ENCODE measurements at places on chromosomes 6 and 20. TPM values are rescaled to one million over a fixed set of nuclear protein-coding genes. Genes with fewer than 3 reads are reported as not detected.

- peak; percentile 11 for DNase-seq
Observed at GRCh38 chr20:57685146-57685758, 24.6 kb downstream of the PMEPA1 start.

- DNase-seq: no peak
Observed at GRCh38 chr6:112356994-112357393, 9.9 kb downstream of the RFPL4B start.

DNA sequence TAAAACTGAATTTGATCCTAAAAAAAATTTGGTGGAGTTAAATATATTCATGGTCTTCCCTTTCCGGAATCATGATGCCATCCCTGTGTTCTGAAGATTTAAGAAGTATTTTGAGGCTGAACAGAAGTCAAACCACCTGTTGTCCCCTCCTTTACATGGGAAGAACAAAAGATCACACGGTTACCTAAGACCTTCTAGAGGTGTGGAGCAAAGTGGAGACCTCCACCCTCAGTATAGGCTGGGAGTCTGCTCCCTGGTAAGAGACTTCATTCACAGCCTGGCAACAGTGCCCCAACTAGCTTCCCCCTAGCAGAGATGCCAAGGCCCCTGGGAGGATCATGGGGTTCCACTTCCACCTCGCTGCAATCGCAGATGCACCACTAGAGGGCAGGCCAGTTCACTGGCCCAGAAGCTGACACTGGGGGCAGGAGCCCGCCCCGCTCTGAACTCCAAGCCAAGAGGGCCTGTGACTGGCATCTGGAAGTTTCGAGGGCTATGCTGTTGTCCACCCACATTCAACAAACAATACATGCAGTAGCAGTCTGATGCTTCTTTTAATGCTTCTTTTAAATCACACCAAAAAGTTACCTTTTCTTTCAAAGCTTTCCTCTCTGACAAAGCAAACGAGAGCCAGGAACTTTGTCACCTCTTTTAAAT is 19.5 kb upstream of the UBE2J1 start:
- DNase-seq: no peak

DYNLT2 gene
- total RNA-seq: 2.0 TPM

DNA sequence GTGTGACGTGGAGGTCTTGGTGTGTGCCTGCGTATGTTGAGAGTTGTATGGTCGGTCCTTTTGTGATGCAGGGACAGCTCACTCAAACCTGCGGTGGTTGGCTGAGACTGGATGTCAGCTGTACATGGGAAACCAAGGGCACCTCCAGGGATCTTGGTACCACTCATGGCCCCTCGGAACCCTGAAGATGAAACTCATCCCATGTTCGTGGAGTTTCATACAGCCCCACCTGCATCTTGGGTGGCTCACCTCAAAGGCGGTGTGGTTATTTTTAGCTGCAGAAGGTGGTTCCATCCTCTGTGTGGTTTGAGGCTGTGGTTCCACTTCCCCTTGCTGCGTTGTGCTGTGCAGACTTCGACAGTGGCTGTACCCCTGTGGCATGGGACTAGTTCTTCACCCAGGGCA is 52.6 kb upstream of the SLC22A1 start:
- no peak for DNase-seq

DNA sequence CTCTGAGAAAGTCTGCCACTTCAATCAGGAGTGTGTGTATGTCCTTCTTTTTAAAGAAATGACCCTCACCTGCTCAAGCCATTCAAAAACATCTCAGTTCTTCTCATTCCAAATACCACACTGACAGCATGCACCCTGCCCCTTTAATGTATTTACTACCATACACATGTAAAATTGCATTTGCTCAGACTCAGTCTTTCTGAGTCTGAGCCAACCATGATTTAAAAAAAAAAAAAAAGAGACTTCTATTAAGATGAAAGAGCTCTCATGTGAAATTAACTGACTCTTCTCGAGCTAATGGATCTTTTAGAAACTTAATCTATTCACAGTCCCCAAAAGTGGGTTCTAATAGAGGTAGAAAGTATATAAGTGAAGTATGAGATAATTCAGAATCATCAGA is 1.4 kb upstream of the FILIP1 start:
- DNase-seq: no peak

GRCh38 chr6:26284537-26285142 is 80.4 kb upstream of the BTN3A2 start:
- DNase-seq: peak; percentile 81

GATA5 gene
- not detected for total RNA-seq

- DNase-seq: no peak
Observed at GRCh38 chr6:157708933-157709332, 114.1 kb upstream of the SNX9 start.

DNA sequence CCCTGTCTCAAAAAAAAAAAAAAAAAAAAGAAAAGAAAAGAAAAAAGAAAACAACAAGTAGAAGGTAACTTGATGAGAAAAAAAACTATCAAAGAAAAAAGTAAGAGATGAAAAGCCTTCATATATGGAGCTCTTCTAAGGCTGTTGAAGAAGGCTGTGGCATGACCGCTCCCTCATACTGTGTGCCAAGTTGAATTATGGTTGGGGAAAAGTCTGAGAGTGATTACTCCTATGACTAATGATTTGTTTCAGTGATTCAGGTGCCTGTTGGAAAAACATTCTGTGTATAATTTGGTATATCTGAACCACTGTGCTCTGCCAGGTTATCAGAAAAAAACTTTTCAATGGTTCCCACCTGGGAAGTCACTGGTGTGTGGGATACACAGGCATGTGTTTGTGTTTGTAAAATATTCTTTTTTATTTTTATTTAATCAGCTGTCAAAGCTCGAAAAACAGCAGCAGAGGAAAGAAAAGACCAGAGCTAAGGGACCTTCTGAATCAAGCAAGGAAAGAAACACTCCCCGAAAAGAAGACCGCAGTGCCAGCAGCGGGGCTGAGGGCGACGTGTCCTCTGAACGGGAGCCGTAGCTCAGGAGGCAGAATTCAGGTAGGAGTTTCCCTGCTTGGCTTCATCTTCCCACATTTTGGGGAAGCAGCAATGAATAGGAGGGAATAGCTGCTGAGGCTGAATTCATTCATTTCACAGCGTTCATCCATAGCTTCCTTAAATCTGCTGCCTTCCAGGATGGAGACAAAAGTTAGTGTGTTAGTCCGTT is 69.7 kb upstream of the SCP2D1 start:
- no peak for DNase-seq

DNA sequence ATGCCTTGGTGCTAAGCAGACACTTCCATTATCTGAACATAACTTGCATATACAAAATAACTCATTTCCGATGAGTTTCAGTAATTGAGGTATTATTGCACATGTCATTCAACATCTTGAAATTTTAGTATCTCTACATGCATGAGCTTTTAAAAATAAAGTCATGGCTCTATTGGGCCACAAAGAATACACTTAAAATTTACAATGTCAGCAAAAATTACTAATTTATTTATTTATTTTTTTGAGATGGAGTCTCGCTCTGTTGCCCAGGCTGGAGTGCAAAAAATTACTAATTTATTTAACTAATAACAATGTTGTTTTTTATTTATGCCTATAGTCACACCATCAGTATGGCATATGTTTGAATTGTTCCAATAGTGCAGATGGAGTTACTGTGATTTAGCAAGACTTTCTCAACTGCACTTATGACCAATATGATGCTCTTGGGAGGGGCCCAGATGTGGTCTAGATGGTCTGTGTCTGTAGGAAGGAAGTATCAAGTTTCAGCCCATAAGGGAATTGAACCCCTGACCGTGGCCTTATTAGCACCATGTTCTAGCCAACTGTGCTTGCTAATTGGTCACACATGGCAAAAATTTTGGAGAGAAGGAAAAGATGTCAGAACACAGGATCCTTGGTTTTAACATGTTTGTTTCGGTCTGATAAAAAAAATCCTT is 370.7 kb upstream of the TSHZ2 start:
- DNase-seq: peak; percentile 66

GRCh38 chr6:141077355-141078333 is 1055.1 kb upstream of the GJE1 start:
- no peak for DNase-seq

GNMT gene
- total RNA-seq: 0.20 TPM

DNA sequence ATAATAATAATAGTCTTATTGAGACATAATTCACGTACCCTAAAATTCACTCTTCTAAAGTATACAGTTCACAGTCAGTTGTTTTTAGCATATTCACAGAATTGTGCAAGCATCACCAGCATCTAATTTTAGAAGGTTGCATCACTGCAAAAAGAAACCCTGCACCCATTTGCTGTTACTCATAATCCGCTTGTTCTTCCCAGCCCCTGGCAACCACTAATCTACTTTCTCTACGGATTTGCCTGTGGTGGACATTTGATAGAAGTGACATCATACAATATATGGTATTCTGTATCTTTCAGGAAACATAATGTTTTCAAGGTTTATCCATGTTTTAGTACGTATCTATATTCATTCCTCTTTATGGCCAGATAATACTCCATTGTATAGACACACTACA is 41.5 kb upstream of the FAM184A start:
- no peak for DNase-seq

- peak; percentile 53 for DNase-seq
Observed at GRCh38 chr20:57986666-57987065, 241.8 kb downstream of the ANKRD60 start.

DNA sequence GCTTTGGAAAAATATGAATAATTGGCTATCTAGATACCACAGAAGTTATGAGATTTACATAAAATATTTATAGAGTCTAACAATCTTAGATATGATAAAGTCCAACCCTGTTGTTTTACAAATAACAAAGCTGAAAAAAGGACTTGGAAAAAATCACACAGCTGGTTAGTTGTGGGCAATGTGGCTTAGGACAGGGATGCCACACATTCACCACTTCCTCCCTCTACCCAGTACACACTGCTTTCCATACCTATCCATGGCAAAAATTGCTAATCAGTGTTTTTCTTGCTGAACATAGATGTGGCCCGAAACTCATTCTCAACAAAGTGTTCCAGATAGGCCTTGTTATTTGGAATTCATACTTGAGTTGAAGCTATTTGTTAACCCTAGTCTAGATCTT is 147.3 kb upstream of the BMP5 start:
- no peak for DNase-seq

- DNase-seq: no peak
Observed at GRCh38 chr6:72824833-72825232, 203.0 kb downstream of the KCNQ5 start.

DNA sequence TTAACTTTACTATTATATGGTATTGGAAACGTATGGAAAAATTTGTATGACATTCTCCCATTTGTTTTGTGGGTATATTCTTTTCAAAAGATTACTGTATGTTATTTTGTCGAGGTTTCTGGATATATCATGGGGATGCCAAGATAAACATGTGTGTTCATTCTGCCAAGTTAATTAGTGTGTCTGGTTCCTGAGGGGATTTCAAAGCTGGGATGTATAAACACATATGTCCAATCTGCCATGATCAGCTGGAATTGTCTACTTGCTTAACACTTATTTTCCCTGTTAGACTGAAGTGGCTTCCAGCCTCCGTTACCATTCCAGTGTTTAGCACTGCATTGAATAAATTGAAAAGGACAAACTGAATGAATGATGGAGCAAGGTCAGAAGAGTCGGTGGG is 86.2 kb downstream of the DNAH8 start:
- no peak for DNase-seq

- peak; percentile 76 for DNase-seq
Observed at GRCh38 chr6:25138233-25138933, 140.8 kb upstream of the CARMIL1 start.

DNA sequence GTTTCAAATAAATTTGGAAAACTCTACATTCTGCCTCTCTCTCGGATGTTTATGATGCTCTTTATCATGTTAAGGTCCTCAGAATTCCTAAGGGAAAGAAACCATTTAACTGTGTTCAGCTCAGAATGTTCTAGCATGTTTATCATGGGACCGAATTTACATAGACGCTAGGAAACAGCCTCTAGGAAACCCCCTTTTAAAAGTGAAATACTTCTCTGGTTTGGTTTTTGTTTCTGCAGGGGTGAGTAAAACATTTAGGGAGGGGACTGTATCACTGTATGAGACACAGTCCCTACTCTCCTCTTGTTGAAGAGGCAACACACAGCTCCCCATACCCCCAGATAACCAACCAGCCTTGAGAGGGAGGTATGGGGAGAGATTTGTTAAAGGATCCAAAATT is 267.6 kb upstream of the SUPT3H start:
- DNase-seq: no peak

CCN6 gene
- total RNA-seq: 0.39 TPM

ANKEF1 gene
- 1.3 TPM for total RNA-seq

ASIP gene
- total RNA-seq: 7.6 TPM

DNA sequence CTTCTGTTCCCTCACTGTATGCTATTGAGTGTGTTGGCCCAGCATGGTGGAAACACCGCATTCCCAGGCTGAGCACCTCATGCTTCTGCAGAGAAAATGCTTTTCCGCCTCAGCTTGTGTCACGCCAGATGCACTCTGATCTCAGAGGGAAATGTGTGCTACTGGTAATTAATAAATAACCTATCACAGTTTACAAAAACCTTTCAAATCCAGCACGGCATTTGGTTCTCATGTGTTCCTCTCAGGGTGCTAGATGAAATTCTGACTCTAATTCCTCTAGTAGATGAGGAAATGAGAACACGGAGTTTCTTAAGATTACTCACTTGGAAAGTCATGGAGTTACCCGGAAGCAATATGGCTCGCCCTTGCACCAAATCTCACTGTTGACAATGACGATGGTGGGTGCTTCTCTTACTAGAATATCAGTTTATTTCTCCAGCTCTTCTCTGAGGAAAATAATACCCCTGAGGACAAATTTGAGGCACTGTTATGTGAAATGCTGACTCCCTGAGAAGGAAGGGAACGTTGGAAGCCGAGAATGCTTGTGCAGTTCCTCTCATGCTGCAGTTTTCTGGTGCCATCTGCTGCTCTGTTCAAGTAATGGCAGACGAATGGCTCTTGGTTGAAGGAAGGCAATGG is 116.6 kb downstream of the RNF144B start:
- DNase-seq: peak; percentile 75

STX7 gene
- total RNA-seq: 25.9 TPM

DNA sequence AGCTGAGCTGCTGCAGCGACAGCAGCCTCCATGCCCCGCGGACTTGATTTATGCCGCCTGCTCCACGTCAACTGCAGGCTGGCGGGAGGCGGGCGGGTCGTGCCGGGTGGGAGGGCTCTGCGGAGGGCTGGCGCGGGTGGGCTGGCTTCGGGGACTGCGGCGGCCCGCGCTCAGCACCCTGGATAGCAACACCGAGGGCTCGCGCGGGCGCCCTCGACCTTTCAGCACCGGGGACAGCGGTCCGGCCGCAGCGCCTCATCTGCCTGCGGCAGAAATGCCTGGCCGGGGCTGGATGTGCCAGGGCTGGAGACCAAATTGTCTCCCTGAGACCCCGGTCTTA is 792 bp downstream of the SNAP25 start:
- DNase-seq: peak; percentile 62

GRCh38 chr6:42729731-42730130 is 7.3 kb upstream of the PRPH2 start:
- no peak for DNase-seq

GRCh38 chr20:22700367-22700766 is 116.0 kb upstream of the FOXA2 start:
- no peak for DNase-seq

ADGRF5 gene
- total RNA-seq: 24.4 TPM

Data from skin of body (tissue), 3 donors.